ENCODE measurements at places on chromosomes 1 and 21. TPM values are rescaled to one million over a fixed set of nuclear protein-coding genes. Genes with fewer than 3 reads are reported as not detected.

KRTAP19-3 gene
- total RNA-seq, result not detected

ITLN2 gene
- not detected for total RNA-seq

ADAMTS1 gene
- 1.7 TPM for total RNA-seq

PLEKHN1 gene
- 1.7 TPM for total RNA-seq

CSF1 gene
- total RNA-seq, result 269 TPM

GUCA2A gene
- total RNA-seq, result not detected

CDCA8 gene
- 33.5 TPM for total RNA-seq

Data from activated T-helper 1 cell treated with anti-CD3 and anti-CD28 coated beads, Interleukin-12 subunit alpha, Interleukin-12 subunit beta, Interleukin-2, Interleukin-4 antibody, amounts not matched to agents 30 ng/mL and 10 ng/mL and 1 ng/mL, durations not matched to agents 14 hours and 24 hours and 36 hours (primary cell).